ENCODE measurements at places on chromosomes 1 and 21. TPM values are rescaled to one million over a fixed set of nuclear protein-coding genes. Genes with fewer than 3 reads are reported as not detected.

GRCh38 chr1:159981351-159982055 lies 27.5 kb upstream of the SLAMF9 start:
- H3K4me1 ChIP-seq, result no peaks in the 10 kb centered on the region
- H3K27me3 ChIP-seq, result peaks cover 69% of the 10 kb centered on the region
- no peak overlapping the region for H3K4me3 ChIP-seq
- H3K36me3 ChIP-seq, result peaks cover 9% of the 10 kb centered on the region
- no peak for DNase-seq
- no peak overlapping the region for H3K27ac ChIP-seq

DNA sequence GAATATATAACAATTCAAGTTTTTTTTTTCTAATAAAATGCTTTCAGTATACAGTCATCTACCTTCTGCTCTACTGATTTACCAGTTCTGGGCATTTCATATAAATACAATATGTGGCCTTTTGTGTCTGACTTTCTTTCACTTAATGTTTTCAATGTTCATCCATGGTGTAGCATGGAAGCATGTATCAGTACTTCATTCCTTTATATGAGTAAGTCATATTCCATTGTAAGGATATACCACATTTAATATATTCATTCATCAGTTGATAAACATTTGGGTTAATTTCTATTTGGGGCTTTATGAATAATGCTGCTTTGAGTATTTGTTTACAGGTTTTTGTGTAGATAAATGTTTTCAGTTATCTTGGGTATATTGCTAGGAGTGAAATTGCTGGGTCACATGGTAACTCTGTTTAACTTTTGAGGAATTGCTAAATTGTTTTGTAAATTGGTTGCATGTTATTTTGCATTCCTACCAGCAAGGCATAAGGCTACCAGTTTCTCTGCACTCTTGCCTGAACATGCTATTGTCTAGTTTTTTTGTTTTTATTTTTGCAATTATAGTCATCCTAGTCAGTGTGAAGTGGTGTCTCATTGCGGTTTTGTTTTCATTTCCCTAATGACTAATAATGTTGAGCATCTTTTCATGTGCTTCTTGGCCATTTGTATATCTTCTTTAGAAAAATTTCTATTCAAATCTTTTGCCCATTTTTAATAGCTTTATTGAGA lies 206.1 kb downstream of the TM2D1 start:
- no peak for DNase-seq
- H3K4me3 ChIP-seq, result no peak overlapping the region
- no peaks in the 10 kb centered on the region for H3K36me3 ChIP-seq
- H3K4me1 ChIP-seq, result no peaks in the 10 kb centered on the region

SERPINC1 gene
- total RNA-seq, result 0.51 TPM

RTCA gene
- 36.7 TPM for total RNA-seq
